ENCODE measurements at places on chromosomes 2 and 18.
A peak's percentile ranks its signal among the peaks of the same experiment; 100 is the strongest.

DNA sequence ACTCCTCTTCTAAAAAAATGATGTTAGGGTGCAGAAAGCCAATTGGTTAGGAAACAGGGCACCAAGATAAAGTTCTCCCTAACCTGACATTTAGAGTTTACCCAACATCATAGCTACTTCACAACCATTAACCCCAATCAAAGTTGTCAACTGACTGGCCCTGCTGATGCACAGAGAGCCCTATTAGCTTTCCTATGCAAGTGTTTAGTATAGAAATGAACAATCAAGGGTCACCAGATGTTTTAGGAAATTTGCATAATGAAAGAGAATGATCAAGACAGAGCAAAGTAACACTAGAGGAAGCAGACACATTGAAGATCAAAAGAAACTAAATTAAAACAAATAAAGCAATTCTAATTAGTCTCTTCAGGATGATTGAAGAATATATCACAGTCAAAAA, 64.2 kb upstream of the DCC start:
- no peak for DNase-seq

GRCh38 chr2:111066062-111066593, 54.6 kb upstream of the BCL2L11 start:
- no peak for DNase-seq

- no peak for DNase-seq
Observed at GRCh38 chr2:38742797-38743559, 8.2 kb downstream of the SRSF7 start.

DNA sequence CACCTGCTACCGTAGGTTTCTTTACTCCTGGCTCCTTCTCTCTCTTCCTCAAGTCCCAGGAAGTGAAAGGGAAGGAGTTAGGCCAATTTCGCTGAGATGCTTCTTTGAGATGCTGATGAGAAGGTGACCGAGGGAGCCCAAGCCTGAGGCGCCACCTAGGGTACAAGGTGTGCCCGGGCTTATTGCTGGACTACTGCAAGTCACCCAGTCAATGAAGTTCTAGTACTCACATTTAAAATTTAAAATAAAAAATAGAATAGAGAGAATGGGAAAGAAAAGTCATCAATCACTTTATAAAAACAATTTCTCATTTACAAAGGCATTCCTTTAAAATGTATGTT, 45.3 kb downstream of the ACAA2 start:
- peak; percentile 38 for DNase-seq

DNA sequence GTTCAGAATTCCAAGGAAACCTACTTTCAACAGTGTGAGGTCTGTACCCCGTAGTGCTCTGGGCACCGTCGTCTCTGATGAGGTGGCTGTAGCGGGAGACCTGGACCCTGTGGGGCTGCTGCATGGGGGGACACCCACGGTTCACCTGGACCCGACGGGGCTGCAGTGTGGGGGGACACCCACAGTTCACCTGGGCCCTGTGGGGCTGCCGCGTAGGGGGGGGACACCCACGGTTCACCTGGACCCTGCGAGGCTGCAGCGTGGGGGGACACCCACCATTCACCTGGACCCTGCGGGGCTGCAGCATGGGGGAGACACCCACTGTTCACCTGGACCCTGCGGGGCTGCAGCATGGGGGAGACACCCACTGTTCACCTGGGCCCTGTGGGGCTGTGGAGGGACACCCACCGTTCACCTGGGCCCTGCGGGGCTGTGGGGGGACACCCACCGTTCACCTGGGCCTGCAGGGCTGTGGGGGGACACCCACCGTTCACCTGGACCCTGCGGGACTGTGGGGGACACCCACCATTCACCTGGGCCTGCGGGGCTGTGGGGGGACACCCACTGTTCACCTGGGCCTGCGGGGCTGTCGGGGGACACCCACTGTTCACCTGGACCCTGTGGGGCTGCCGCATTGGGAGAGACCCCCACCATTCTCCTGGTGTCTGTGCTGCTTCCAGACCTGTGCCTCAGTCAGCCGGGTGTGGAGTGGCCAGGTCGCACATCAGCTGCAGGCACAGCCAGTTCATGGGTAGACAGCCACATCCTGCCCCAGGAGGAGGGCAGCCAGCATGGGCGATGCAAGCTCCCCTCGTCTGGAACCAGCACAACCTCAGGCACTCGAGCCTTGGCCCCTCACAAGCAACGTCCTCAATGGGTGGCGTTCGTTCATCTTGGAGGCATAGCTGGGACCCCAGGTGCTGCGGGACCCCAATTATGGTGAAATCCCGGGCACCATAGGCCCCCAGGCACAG, 114.5 kb downstream of the TMEM18 start:
- no peak for DNase-seq

- peak; percentile 93 for DNase-seq
Observed at GRCh38 chr2:102063941-102064678, 72.3 kb downstream of the IL1R2 start.

DNA sequence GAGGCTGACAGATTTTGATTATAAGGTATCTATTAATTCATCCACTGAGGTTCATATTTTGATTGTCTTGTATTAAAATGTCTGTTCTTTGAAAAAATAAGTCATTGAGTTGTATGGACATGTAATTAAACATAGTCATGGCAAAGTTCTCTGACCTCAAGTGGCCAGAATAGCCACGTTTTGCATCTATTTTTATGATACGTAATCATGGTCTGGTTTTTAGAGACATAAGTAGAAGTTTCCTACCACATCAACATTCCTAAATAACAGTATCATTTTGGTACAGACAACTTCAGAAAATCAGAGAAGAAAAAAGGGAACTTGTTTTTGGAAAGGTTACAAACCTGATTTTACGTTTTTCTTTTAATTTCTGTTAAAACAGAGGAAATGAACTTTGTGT, 47.6 kb downstream of the COL5A2 start:
- no peak for DNase-seq

DNA sequence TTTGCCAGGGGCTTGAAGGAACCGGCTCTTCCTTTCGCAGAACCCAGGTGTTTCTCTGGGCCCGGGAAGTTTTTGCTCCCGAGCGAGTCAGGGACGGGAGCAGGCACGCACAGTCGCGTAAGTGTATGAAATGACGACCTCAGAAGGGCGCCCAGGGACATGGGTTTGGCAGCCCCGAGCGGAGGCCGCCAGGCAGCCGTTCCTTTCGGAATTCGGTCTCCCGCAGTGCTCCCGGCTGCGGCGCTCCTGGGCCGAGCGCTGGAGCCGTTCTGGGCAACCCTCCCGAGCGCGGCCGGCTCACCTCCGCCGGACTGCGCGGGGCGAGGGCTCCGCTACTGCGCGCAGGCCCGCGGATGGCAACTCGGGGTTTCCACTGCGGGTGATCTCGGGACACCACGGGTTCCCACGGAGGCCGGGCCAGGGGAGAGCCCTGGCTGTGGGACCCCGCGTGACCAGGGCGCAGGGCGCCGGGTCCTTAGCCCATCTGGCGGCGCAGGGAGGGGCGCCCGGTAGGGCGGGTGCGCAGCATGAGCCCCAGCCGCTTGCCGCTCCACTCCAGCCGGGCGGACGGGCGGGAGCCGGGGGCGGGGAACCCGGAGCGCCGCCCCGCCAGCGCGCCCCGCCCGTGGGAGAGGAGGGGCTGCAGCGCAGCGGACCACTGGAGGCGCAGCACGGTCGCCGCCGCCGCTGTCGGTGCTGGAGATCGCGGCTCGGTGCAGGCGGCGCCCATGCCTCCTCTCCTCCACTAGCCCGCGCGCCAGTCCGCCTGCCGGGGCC, at the start of gene OSBPL6:
TSS of gene OSBPL6 (plus strand) at position 690 of the 777 bp plus-strand sequence. CDS start 111,673 bp downstream, outside the sequence.
- peak; percentile 92 for DNase-seq

GRCh38 chr2:117065912-117066311, 748.6 kb upstream of the DDX18 start:
- DNase-seq, result no peak

- DNase-seq, result no peak
Observed at GRCh38 chr2:200862532-200863000, 1.9 kb downstream of the CLK1 start.

GRCh38 chr2:23760736-23761135, 166.2 kb downstream of the ATAD2B start:
- no peak for DNase-seq

DNA sequence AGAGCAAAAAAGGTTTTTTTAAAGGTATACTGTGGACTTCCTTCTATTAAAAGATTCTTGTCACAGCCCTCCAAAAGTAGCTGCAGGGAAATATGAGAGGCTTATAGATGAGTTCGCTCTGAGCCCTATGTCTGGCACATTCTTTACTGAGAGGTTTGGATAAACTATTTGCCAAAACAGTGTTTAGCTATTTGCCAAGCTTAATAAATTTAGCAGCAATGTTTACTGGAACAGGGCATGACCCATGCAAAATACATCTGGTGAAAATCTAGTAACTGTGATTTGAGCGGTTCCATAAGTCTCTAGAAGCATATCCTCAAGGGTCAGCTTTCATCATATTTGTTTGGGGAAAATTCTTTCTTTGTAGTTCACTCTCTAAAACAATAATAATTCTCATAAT, 1696.7 kb upstream of the PIK3C3 start:
- no peak for DNase-seq

DNA sequence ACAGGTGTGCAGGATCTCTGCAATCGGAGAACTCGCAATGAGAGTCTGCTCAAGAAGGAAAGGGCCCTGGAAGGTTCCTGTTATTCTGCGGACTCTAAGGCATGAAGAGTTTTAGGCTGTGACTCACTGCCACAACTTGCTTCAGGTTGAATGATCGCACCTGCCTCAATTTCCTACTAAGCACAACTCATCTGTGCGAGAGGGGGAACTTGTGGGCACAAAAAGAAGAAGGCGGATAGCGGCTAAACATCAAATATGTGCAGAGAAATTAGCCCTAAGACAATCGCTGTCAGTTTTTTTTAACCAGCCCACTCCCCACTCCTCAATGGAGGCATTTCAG, 14.0 kb upstream of the CREG2 start:
- DNase-seq, result no peak

DNA sequence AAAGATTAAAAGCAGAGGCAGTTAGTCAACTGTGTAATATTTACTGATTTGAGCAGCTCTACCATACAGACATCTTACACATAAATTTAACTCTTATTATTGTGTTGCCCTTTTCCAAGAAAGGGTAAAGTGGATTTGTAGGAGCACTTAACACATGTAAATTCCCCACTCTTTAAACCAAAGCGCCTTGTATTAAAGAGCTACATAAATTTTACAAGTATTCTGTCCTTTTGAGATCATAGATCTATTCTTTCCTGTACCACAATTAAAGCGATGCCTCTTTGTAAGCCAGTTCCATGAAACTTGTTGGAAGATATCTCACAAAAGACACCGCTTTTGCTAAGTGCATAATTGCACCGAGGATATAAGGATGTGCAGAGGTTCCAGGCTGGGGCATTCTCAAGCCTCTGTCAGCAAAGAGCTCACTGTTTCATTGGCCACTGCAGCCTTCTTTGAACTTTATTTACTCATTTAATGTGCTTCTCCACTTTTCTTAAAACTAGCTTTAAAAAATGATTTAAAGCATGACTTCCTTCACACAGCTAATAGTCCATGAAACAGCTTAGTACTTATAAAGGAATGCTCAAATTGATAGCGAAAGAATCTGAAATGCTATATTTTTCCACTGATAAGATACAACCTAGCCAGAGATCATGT, 520.0 kb upstream of the TCF4 start:
- no peak for DNase-seq

DNA sequence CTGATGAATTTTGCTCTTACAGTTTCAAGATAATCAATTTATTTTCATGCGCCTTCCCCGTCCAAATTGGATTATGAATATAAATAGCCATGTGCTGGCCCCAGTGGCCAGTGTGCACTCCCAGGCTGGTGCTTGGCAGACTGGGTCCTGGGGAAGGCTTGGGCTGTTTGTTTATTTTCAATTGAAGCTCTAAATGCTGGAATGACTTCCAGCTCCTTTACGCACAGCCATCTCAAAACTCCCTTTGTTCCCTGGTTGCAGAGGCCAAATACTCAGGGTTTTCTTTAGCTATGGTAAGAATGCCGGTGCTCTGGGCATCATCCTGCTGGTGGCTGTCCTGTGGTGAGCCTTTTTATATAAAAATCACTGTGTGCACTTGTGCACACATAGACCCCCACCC, 131.5 kb downstream of the PRKCE start:
- DNase-seq, result no peak

GRCh38 chr2:181352158-181352557, 105.0 kb upstream of the ITGA4 start:
- DNase-seq, result no peak

DNA sequence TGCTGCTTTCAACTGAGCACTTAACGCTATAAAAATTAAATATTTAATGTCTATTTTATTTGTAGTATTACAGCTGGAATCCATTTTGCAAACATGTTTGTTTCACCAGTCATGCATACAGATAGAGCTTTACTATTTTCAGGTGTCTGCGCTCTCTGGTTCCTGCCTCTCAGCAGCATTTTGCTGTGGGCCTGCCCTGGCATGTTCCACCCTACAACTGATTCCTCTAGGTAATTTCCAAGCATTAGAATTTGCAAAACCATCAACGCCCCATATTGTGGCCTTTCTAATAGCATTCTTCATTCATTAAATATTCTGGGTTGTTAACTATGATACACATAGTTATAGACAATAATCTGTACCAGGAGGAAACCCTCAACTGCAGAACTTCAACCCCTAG, 266.4 kb upstream of the DLGAP1 start:
- DNase-seq, result no peak

DNA sequence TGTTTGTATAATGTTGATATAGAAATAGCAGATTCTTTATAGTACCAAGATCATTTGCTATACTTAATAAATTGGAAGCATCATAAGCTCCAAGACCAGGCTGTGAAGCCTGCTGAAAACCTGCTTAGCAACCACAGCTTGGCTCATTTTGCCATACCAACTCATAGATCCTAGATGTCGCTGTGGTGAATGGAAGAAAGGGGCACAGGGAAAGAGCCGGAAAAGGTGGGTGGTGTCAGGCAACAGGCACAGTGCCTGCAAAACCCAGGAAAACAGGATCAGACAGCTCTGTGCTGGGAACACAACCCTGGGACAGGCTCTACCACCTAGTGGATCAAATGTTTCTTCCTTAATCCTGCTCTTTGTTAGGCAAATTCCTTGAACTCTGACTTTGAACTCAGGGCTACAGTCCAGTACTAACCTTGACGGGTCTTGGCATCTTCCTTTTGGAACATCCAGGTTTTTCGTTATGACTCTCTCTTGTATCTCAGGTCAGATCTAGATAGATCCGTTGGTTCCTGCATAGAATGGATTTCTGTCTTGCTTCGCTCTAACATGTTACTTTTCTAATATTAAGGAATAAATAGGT, 31.6 kb downstream of the TWSG1 start:
- DNase-seq, result peak; percentile 13

DNA sequence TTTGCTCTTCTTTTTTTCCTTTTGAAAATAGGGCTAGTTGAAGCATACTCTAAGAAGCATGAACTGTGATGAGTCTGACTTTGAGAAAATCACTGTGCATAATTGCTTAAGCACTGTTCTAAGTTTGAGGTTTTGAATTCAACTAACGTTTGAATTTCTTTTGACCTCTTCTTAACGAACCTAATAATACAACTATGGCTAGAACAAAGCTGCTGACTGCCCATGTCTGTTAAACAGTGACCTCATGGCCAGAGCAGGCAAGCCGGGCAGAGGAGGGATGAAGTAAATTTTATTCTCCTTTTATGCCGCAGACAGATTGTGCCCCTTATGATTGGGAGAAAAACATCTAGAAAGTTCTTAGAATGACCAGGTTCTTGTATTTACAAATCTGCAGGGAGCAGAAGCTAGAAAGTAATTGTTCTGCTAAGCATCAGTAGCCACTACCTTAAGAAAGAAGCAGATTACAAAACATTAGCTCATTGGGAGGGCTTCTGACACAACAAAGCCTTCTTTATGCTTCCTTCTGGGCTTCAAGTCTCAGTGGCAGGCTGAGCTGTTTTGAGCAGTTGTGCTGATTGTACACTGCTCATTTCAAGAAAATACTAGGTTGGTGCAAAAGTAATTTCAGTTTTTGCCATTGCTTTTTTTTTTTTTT, 97.8 kb upstream of the RASGRP3 start:
- DNase-seq, result no peak

GRCh38 chr2:200423541-200423940, 86.3 kb downstream of the KCTD18 start:
- DNase-seq, result no peak

Measured in urothelium cell line (cell line).